Right forelimb (tissue), 1 donor: ENCODE measurements at places on chromosomes 6 and 20.

DNA sequence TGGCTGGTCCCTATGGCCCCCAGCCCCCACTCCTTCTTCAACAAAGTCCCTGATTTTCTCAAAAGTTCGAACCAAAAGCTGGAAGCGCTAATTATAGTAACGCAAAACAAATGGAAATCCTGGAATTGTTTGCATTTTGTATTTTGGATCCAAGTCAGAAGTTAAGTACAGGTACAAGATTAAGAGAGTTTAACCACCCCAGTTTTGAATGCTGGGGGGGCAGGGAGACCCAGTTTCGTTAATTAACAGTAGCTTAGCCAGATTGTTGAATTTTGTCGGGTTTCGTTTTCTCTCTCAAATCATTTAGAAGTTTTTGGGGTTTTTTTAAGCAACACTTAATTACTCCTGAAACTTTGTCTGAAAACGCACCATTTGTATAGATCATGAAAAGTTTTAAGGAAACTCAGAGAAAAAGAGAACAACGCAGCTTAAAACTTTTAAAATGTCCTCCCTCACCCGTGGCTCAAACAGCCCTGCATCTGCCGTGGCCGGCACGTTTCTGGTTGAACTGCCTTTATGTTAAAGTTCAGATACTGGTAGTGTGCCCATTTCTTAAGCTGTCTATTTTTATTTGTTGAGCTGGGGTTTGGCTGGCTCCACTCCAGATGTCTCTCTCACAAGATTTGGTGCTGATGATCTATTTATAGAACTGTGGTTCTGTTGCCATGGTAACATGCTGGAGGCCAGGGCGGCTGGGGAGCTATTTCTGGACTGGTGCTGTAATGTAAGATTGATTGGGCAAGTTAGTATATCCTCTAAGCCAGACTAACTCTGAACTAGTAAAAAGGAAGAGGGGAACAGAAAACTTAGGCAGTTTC is 55.0 kb downstream of the GNAS start:
- DNase-seq, result peak; percentile 91

GRCh38 chr20:43541214-43541613 is 17.6 kb upstream of the SGK2 start:
- DNase-seq, result no peak

DNA sequence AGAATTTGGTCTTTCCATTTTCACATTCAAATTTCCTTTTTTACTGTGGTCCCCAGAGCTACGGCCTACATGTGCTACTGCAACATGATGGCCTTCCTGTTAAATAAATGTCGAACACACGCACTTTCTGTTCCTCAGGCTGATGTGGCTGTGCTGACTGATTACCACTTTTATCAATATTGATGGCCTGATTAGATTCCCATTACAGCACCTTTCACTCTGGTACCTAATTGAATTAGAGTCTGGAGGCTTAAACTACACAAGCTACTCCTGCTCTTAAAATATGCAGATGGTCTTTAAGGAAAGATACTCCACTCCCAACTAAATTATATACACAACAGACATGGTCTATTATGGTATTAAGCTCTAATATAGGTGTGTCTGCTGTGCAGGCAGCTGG is 301.6 kb downstream of the FRK start:
- no peak for DNase-seq

DNA sequence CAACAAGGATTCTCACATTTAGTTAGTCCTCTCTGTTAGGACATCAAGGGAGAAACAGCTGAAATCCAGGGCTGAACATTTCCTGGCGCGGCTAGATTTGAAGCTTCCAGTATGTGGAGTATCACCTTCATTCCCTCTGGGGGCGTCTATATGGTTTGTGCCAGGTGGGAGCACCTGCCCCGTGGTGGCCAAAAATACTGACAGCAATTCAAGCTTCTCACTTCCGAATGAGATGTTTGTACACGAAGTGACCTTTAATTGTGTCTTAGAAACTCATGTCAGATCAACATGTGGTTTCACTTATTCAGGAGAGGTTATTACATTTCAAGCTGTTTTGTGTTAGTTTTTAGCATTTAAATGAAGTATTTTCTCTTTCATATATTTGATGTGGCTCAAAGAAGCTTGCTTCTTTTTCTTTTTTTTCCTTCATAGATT is 67.3 kb upstream of the ZNF217 start:
- DNase-seq, result peak; percentile 73
